ENCODE measurements at places on chromosomes 4 and X. TPM values are rescaled to one million over a fixed set of nuclear protein-coding genes. Genes with fewer than 3 reads are reported as not detected.

- no peak for DNase-seq
Measured at GRCh38 chrX:39766855-39767254, 330.9 kb downstream of the BCOR start.

DNA sequence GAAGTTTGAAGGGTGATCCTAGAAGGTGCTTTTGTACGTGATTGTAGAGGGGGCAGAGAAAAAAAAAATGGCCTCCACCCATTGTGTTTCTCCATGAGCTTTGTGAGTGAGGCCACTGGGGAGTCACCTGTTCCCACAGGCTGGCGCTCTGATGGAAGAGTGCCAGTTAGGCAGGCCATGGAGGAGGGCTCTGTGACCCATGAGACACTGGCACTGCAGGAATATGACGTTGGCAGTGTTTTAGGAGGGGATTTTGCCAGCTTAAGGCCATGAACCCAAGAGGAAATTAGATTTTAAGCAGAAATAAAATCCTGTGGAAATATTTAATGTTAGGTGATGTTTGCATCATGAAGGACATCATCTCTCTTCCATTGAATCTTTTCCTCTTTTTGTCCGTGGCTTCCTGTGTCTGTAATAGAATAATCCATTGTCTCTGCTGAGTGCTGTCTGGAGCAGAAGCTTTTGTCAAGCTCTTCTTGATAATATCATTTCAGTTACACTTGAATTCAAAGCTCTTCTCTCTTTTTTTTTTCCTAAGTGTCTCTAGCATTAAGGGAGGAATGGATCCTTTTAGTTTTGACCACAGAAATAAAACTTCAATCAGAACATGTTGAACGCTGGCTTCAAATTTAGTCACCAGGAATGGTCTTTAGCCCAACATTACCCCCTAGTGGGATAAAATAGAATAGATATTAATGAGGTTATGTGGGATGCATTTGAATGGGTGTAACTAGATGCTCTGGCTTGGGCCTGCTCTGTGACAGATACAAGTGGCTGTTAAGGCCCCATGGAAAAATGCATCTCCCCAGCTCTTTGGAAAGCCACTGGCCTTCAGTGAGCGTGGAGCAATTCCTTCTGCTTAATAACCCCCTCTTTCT is 41.0 kb upstream of the UCP1 start:
- DNase-seq, result no peak

Gene SHROOM3
- 35.5 TPM for total RNA-seq

- no peak for DNase-seq
Measured at GRCh38 chrX:107730991-107731766, 44.4 kb downstream of the TSC22D3 start.

DNA sequence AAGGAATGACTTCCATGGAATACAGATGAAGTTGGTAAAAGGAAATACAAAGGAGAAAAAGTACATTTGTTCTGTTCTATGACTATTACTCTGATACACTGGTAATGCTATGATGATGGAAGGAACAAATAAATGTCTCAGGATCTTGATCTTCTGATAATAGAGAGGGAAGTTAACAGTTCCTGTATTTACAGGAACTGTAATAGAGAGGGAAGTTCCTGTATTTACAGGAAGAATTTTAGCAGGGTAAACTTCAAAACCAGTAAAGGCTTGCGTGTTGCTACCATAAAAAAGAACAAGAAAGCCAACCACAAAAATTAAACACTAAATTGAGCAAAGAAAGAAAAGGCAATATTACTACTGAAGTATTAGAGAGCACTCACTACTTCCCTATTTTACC is 91.7 kb upstream of the HPGD start:
- no peak for DNase-seq

Measured in ureter (tissue), 1 donor.